Fibroblast of skin of abdomen (primary cell): ENCODE measurements at places on chromosomes 4 and X.
A peak's percentile ranks its signal among the peaks of the same experiment; 100 is the strongest.

- no peak for DNase-seq
Observed at GRCh38 chr4:80814266-80814665, 216.2 kb upstream of the BMP3 start.

DNA sequence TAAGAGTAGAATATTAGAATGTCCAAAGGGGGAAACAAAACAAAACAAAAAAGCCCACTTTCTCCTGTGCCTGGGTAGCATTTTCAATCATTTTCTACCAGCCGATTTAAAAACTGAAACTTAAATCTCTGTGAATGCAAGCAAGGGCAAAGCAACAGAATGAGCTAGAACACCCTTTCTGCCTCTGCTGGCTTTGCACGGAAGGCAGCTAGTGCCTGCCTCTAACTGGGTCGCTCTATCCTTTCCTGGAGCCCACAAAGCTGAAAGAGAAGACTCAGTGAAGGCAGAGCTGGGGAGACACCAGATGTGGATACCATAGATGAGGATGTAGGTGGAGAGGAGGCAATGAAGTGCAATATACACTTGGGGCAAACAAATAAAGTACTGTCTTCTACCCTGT is 248.9 kb upstream of the TTC29 start:
- no peak for DNase-seq

DNA sequence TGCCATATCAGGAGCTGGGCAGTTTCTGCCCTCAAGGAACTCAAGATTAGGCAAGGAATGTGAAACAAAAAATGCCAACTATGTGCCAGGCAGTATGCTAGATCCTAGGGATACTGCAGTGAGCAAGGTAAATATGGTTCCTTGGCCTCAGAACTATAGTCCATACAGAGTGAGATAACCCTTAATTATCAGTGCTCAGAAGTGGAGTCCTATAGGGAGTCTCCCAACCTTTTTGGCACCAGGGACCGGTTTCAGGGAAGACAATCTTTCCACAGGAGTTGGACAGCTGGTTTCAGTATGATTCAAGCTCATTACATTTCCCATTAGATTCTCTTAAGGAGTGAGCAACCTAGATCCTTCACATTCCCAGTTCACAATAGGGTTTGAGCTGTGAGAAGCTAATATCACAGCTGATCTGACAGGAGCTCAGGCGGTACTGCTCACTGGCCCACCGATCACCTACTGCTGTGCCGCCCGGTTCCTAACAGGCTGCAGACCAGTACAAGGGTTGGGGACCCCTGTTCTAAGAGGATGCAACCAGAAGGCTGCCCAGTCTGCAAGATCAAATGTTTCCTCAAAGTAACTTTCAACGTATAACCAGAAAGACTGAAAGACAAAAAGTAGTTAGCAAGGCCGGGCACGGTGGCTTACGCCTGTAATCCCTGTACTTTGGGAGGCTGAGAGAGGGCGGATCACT is 1.7 kb upstream of the SRP72 start:
- DNase-seq: peak; percentile 35

DNA sequence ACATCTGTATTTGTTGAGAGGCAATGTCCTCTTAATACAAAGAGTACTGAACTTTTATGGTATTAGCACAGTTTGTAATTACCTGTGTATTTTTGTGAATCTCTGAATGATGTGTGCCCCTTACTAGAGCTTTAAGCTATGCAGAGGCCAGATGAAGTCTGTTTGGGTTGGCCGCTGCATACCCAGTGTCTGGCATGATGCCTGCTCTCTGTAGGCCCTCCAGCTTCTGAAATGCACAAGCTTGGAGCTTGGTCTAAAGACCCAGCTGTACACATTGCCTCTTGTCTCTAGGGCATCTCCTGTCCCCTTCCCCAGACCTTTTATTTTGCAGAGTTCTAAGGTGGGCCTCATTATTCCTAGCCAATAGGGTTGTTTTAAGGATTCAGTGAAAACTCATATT is 68.6 kb downstream of the CDS1 start:
- DNase-seq: no peak

DNA sequence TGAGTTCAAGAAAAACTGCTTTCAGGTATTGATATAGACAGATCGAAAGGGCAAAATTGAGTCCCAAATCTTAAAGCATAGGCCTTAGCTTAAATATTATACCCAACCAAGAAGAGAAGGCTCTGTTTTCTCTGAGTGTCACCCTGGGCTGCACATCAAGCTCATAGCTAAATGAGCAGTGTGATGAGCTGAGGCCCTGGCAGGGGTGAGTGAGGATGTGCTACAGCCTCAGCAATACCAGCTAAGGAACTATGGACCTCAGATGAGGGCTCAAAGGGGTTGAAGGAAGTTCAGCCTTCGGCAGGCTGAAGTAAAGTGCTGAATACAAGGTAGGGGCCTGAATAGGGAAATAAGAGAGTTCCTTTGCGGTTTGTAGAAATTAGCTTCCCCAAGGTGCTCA is 79.3 kb downstream of the FAM114A1 start:
- DNase-seq: no peak

DNA sequence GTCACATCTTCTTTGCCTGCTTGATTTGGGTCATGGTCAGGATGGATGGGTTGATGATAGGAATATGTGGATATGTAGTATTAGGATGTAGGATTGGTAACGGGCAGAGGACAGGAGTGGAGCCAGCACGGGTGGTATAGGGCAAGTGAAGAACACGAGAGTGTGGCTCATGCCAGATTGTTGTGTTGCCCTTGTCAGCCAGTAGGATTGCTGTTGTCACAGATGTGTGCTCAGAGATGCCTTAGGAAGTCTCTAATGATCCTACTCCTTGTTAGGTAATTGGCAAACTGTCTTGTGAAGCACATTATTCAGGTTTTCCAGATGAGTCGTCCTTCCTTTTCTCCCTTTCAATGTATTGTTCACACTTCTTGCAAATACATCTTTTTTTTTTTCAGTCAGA is 5.5 kb downstream of the ATP10D start:
- DNase-seq: peak; percentile 30

DNA sequence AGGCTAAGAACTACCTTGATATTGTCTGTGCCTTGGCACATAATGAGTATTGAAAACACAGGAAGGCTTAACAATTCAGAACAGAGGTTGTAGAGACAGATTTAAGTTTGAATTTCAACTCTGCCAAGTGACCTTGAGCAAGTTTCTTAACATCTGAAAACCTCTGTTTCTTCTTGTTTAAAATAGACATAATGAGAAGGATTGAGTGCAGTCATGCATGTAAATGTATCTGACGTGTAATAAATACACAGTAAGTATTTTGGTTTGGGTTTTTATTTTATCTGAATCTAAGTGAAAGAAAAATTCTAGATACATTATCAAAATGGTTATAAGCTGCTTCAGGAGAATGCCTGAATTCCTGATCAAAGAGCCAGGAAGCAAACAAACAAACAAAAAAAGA is 111.9 kb downstream of the ANXA5 start:
- no peak for DNase-seq

GRCh38 chr4:157226601-157227000 is 6.1 kb downstream of the GRIA2 start:
- no peak for DNase-seq

DNA sequence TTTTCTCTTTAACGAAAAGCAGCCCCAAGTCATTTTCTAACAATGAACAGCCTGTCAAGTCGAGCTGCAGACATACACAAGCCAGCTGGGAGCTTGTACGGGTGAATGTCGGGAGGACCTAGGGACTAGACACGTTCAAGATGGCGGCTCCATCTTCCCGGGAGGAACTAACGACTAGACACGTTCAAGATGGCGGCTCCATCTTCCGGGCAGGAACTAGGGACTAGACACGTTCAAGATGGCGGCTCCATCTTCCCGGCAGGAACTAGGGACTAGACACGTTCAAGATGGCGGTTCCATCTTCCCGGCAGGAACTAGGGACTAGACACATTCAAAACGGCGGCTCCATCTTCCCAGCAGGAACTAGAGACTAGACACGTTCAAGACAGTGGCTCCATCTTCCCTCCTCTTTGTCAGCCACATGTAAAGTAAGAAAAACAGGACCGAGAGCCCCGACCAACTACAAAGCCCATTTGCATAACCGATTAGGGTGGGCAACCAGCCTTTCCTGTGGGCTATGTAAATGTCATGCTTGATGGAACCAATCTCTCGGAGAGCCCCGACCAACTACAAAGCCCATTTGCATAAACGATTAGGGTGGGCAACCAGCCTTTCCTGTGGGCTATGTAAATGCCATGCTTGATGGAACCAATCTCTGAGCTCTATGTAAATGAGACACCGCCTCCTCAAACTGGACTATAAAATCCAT is 175.5 kb downstream of the DHRSX start:
- peak; percentile 18 for DNase-seq

- no peak for DNase-seq
Observed at GRCh38 chr4:3412257-3413020, 29.3 kb upstream of the HGFAC start.

- DNase-seq: peak; percentile 88
Observed at GRCh38 chrX:41491267-41492004, 44.3 kb downstream of the NYX start.

DNA sequence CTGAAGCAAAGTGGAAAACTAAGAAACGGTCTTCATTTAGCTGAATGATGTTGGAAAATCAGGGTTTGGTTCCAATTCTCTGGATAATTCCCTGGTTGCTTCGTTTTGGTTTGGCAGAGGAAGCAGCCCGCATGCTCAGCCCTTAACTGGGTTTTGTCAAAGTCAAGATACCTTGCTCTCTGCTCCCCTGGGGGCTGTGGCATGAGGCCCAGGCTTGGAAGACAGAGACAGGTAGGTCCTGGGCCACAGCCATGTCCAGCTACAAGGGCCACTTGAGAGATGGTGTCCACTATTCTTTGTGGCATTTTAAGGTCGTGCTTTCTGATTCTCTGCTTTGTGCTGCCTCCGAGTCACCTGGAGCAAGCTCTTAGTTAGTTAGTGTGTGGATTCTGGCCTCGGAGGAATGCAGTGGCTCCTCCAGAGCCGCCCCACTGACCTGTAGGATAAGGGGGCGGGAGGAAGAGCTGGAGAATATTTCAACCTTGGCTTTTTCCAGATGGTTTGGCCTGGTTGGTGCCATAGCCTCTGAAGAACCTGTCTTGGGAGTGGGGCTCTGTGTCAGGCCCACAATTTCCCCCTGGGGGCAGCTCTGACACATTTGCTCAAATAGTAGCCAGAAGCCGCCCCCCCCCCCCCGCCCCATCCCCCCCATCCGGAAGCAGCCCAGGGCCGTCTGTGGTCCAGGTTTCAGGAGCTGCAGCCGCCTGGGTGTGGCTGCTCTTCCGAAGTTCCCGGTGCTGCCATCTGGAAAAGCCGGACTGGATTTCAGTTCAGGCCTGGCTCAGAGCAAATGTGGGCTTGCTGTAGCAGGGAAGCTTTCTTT is 147.1 kb downstream of the NHS start:
- DNase-seq: peak; percentile 44

GRCh38 chrX:15343075-15343476 is 7.8 kb upstream of the PIGA start:
- DNase-seq: peak; percentile 53

- no peak for DNase-seq
Observed at GRCh38 chrX:40009890-40010289, 87.9 kb downstream of the BCOR start.

DNA sequence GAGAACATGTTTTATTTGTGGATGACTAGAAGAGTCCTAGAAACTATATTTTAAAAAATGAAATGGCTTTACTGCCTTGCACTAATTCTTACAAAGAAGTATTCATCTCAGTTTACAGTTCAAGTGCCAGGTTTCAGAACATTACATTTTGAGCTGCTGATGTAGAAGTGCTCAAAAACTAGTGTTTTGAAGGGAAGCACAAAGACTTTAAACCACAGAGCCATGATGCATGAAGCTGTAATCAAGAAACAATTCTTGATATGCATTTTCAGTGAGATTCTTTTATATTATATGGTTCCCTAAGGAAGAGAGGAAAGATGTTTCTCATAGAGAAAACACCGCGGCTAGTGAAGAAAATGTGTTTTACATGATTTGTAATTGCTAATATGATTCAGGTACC is 1163.0 kb downstream of the RAPGEF2 start:
- peak; percentile 35 for DNase-seq

DNA sequence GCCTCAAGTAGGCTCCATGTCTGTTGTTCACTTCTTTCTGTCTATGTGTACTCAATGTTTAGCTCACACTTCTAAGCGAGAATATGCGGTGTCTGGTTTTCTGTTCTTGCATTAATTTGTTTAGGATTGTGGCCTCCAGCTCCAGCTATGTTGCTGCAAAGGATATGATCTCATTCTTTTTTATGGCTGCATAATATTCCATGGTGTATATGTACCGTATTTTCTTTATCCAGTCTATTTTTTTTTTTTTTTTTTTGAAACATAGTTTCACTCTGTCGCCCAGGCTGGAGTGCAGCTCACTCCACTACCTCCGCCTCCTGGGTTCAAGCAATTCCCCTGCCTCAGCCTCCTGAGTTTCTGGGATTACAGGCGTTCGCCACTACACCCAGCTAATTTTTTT is 5.7 kb upstream of the TMEM150C start:
- no peak for DNase-seq

GRCh38 chr4:127307996-127308395 is 324.8 kb upstream of the INTU start:
- DNase-seq: peak; percentile 6

- DNase-seq: peak; percentile 37
Observed at GRCh38 chr4:172982151-172982590, 186.4 kb upstream of the GALNT7 start.

DNA sequence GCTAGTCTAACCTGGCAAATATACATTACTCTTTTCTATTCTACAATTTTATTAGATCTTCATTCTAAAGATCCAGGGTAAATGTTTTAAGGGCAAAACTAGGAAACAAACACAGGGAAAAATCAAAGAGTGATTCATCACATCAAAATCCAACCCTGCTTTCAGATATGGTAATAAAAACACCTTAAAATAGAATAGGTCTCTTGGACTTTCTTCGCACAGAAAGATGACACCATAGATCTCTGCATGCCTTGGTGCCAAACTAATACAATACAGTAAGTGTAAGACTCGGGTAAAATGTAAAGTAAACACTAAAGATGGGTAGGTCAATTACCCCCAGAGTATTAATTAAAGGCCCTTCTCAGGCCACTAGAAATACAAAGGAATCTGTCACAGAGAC is 34.2 kb downstream of the LDB2 start:
- DNase-seq: no peak

DNA sequence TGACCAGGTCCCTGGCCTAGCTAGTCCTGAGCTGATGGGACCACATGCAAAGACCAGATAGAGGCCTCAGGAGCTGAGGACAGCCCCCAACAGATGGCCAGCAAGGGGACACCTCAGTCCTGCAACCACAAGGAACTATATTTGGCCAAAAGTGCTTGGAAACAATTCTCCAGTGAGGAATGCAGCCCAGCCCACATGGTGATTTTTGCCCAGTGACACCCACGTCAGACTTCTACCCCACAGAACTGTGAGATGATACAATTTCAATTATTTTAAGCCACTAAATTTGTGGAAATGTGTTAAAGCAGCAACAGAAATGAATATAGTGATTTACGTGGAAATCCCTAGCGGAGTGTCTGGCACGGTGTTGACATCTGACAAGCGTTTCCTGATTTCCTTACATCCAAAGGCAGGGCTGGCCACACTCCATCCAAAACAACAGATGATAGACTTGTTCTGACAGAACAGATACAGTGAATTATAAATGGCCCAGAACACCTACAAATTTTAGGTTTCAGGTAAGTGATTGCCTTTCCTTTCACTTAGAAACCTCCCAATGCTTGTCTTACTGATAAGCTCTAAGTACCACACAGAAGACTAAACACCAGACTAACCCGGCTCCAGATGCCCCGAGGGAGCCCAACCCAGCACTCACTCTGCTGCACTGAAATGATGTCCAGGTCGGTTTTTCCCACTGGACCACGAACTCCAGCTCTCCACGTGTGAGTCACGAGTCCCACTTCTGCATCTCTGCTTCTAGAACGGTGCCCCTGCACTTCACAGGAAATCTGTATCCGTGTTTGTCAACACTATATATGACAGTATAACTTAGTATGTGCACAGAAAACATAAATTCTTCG is 5.8 kb downstream of the AFAP1 start:
- DNase-seq: peak; percentile 48

- DNase-seq: peak; percentile 83
Observed at GRCh38 chrX:3609810-3610209, 103.6 kb downstream of the PRKX start.
